ENCODE measurements at places on chromosomes 5 and 9.

- no peak for DNase-seq
Observed at GRCh38 chr5:16104961-16105360, 74.6 kb downstream of the MARCHF11 start.

DNA sequence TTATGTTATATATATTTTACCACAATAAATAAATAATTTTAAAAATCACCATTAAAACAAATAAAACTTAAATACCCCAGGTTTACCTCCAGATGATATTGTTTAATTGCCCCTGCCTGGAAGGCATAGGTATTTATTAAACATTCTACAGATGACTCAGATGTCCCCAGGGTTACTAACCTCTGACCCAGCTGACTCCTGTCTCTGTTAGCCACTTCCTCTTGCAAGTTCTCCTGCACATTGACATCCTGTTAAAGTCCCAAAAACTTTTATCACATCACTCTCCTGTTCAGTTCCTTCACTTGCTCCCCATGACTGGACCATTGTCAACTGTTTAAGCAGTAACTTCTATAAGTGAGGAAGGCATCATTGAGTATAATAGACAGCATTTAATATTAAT lies 37.0 kb upstream of the RAB3C start:
- no peak for DNase-seq

DNA sequence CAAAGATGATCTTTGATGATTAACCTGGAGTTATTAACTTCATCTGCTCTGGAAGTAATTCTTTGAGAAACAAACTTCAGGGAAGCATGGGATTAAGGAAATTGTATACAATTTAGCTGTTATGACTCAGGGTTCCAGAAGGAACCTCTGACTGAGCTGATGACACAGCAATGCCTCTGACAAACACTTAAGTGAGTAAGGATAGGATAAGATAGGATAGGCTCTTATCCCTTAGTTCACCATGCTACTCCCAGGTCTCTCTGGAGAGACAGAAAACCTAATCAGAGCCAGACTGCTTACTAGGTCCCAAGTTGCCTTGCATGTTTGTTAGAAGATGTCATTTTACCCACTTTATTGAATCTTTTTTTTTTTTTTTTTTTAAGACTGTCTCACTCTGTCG lies 12.6 kb upstream of the TMEM38B start:
- DNase-seq, result peak; percentile 63

GRCh38 chr9:111711548-111711947 lies 50.1 kb downstream of the GNG10 start:
- no peak for DNase-seq

GRCh38 chr5:38341056-38341455 lies 82.7 kb downstream of the EGFLAM start:
- DNase-seq, result no peak

GRCh38 chr5:169395136-169395535 lies 94.2 kb upstream of the SLIT3 start:
- no peak for DNase-seq

- peak; percentile 95 for DNase-seq
Observed at GRCh38 chr9:77752554-77752953, 104.4 kb upstream of the GNA14 start.

GRCh38 chr5:7794823-7795222 lies 56.1 kb downstream of the CFAP90 start:
- DNase-seq, result no peak

DNA sequence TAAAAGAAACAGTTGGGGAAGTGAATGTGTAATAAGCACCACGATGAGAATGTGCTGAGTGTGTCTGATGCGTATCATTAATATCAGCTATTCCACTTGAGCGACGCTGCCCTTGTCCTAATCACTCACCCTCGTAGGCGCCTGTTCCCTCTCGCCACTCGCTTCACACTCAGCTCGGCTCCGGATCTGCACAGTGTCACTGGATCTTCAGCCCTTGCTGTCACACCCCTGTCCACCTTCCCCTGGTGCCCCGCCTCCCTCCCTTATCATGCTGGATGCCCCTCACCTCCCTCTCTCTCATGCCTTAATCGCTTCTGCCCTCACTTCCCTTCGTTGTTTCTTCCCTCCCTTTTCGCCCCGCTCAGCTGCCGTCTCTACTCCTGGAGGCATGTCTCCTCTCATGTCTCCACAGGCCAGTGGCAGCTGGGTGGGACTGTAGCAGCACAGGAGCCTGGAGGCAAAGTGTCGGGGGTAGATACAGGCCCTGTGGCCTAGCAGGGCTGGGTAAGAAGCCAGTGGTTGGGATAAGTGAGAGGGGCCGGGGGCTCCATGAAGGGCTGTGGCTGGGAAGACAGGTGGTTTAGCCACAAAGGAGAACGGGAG lies 43.5 kb downstream of the ANKDD1B start:
- DNase-seq, result no peak

DNA sequence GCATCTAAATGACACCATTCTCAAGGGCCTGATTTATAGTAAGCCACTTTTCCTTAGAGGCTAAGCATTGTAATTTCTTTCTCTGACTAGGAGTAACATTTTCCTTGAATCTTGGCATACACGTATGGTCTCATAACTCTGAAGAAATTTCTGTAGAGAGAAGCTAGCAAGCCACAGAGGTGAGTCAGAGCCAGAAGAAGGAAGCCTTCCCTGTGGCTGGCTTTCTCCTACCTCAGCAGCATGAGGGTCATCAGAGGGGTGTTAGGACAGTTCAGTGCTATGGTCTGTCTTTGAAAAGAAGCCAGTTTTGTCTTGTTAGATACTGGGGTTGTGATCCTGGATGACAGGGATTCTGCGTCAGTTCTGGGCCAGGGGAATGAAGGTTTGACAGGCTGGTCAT lies 3.2 kb downstream of the SNX30 start:
- DNase-seq, result peak; percentile 90

- DNase-seq, result no peak
Observed at GRCh38 chr5:106185661-106186081, 1485.1 kb downstream of the EFNA5 start.

GRCh38 chr5:131186561-131187256 lies 16.0 kb downstream of the LYRM7 start:
- no peak for DNase-seq

DNA sequence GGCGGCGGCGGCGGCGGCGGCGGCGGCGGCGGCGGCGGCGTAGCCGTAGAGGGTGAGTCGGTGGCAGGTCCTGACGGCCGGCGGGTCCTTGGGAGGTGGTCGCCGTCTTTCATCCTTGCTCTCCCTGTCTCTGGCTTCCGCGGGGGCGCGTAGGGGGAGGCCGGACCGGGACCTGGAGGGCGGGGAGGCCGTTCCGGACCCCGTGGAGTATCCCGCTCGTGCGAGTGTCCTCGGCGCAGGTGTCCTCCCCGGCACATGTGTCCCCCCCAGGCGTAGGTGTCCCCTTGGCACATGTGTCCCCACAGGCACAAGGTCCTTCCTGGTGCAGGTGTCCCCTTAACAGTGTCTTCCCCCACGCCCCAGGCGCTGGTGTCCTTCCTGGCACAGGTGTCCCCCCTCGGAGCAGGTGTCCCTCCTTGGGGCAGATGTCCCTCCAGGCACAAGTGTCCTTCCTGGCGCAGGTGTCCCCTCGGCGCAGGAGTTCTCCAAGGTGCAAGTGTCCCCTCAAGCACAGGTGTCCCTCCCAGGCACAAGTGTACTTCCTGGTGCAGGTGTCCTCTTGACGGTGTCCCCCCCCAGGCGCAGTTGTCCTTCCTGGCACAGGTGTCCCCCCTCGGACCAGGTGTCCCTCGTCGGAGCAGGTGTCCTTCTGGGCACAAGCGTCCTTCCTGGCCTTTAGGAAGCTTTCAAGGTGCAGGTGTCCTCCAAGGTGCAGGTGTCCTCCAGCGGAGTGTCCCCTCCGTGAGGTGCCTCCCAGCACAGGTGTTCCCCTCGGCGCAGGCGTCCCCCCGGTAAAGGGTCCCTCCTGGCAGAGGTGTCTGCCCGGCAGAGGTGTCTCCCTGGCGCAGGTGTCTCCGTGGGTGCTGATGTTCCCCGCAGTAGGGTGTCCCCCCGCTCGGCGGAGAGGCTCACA lies 519 bp downstream of the EXOC3 start:
- DNase-seq, result no peak

DNA sequence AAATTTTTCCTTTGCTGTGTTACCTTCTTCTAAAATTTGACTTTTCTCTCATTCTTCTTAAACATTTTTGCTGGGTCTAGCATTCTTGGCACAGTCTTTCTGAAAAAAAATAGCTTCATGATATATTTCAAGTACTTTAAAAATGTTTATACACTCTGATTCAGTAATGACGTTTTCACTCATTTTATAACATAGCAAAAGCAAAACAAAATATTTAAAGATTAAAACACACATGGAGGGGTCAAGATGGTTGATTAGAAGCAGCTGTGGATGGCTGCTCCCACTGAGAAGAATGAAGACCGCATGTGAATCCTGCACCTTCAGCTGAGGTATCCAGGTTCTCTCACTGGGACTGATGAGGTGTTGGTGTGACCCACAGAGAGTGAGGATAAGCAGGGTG lies 188.2 kb downstream of the SGCD start:
- no peak for DNase-seq

All from fibroblast of skin of right quadriceps (primary cell).